ENCODE measurements at places on chromosomes 13 and 19.

DNA sequence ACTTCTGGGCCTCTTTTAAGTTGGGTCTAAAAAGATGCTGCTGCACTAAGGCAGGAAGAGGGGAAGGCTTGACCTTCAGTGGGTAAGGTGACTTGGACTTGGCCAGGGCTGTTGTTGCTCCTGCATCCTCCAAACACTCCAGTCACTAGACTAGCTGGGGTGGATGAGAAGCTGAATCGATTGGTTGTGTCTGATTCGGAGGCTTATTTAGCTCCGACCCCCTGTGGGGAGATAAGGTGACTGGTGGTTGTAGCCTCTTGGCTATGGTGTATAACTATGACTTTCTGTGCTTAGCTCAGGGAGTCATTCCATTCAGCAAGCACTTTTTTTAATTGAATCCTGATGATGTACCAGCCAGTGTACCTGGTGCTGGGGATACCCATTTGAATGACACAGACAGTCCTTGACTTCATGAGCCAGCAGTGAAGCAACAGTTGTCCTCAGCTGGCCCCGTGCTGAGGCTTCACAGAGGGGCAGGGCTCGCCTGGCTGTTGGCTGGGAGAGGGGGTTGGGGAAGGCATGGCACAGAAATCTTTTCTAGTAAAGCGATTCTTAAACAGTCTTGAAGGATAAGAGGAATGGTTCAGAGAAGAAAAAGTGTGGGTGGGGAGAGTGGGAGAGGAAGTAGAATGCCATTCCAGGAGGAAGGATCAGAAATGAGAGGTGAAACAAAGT is 9.9 kb downstream of the PCDH8 start:
- no peak for DNase-seq

- DNase-seq: no peak
Observed at GRCh38 chr13:78323848-78324247, 279.5 kb downstream of the POU4F1 start.

- DNase-seq: no peak
Observed at GRCh38 chr13:59270327-59270726, 893.4 kb downstream of the DIAPH3 start.

- no peak for DNase-seq
Observed at GRCh38 chr13:20125129-20125782, 35.6 kb downstream of the GJA3 start.

DNA sequence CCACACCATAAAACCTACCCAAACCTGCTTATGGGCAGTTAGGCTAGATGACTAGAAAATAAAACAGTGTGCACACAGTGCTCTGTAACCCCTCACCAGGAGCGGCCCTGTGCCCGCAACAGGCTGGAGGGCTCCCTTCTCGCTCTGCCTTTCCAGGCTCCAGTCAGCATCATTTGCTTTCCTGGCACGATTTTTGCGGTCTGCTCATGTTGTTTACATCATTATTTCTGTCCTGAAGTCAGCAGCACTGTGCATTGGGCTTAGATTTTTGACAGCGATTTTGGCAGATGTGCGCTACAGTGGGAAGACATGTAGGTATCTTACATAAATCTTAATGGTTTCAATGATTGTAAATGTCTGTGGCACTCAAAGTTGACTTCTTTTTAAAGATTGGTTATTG is 344.0 kb downstream of the MTUS2 start:
- DNase-seq: no peak
